ENCODE measurements at places on chromosomes 6 and 20. TPM values are rescaled to one million over a fixed set of nuclear protein-coding genes. Genes with fewer than 3 reads are reported as not detected.

The LST1 gene
- total RNA-seq = 8.6 TPM

The CAGE1 gene
- not detected for total RNA-seq

- no peaks in the 10 kb centered on the region for H3K27me3 ChIP-seq
- H3K4me3 ChIP-seq = no peak overlapping the region
- peak overlapping the region; percentile 5 for H3K27ac ChIP-seq
- H3K36me3 ChIP-seq = no peaks in the 10 kb centered on the region
- H3K4me1 ChIP-seq = peaks cover 10% of the 10 kb centered on the region
- DNase-seq = peak; percentile 75
These were observed 107.7 kb downstream of the FOXF2 start for GRCh38 chr6:1496836-1497760.

GRCh38 chr6:38715016-38715689 lies at the start of gene DNAH8:
DNAH8 (plus strand) TSS chr6:38715311; CDS start chr6:38722810, 7,499 bp downstream.
- H3K4me3 ChIP-seq = peak within 1 kb of the TSS; percentile 2
- no peak for DNase-seq
- no peaks in the 10 kb centered on the region for H3K4me1 ChIP-seq
- H3K27me3 ChIP-seq = no peaks in the 10 kb centered on the region

DNA sequence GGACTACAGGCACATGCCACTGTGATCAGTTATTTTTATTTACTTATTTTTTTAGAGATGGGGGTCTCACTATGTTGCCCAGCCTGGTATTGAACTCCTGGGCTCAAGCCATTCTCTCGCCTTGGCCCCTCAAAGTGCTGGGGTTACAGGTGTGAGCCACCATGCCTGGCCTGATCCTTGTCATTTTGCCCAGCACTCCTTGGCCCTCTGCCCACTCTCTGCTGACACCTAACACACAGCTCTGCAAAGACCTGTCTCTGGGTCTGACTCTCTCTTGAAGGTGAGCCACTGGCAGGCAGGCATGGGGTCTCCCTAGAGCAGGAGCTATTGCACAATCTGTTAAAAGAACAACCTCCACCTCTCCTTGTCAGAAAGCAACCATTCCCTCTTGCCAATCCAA lies 155.6 kb downstream of the ZFP64 start:
- no peaks in the 10 kb centered on the region for H3K4me1 ChIP-seq
- H3K36me3 ChIP-seq = no peaks in the 10 kb centered on the region
- no peak overlapping the region for H3K27ac ChIP-seq
- H3K4me3 ChIP-seq = no peak overlapping the region
- H3K27me3 ChIP-seq = no peaks in the 10 kb centered on the region
- no peak for DNase-seq

DNA sequence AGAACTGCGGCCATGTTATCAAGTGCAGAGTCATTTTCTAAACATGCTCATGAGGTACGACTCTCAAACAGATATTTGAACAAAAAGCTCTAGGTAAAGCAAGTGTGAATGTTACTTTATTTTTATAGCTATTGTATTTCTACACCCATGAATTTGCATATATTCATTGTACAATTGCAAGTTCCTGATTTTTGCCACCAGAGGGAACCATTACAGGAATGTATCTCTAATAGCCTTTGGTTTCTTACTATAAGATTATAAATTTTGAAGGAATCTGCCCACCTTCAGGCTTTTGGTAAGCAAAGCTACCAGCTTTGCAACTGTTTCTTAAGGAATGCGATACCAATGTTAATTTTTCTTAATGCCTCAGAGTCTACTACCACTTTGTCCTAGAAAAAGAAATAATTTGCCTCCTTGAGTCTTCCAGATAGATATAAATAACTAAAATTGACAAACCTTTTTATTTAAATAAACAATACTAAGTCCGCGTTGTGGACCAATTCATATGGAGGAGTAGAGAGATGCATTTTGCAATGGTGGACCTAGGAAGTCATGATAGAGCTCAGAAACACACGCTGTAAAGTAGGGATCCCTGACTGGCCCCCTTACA lies 125.4 kb upstream of the SAMD5 start:
- H3K4me1 ChIP-seq = no peaks in the 10 kb centered on the region
- no peaks in the 10 kb centered on the region for H3K27me3 ChIP-seq
- no peaks in the 10 kb centered on the region for H3K36me3 ChIP-seq
- H3K4me3 ChIP-seq = no peak overlapping the region
